Stimulated activated CD8-positive, alpha-beta memory T cell treated with anti-CD3 and anti-CD28 coated beads, Interleukin-7, amount 100 ng/mL, for 1 hour (primary cell): ENCODE measurements at places on chromosomes 1 and 21.
A peak's percentile ranks its signal among the peaks of the same experiment; 100 is the strongest.

- no peak for DNase-seq
Measured at GRCh38 chr1:44366371-44366975, 11.4 kb upstream of the ERI3 start.

DNA sequence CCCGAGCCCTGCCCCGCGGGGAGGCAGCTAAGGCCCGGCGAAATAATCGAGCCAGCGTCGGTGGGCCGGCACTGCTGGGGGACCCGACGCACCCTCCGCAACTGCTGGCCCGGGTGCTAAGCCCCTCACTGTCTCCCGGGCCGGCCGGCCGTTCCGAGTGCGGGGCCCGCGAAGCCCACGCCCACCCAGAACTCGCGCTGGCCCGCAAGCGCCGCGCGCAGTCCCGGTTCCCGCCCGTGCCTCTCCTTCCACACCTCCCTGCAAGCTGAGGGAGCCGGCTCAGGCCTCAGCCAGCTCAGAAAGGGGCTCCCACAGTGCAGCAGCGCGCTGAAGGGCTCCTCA is 49.0 kb upstream of the SYT14 start:
- no peak for DNase-seq

GRCh38 chr1:95503278-95504030 is 269.4 kb downstream of the RWDD3 start:
- DNase-seq = no peak

GRCh38 chr1:40059960-40060750 is 19.6 kb downstream of the CAP1 start:
- DNase-seq = no peak

GRCh38 chr21:41460578-41461527 is 34.8 kb downstream of the MX1 start:
- peak; percentile 34 for DNase-seq

- DNase-seq = no peak
Measured at GRCh38 chr1:193654951-193655735, 468.7 kb upstream of the B3GALT2 start.

GRCh38 chr1:103144681-103145080 is 36.4 kb upstream of the COL11A1 start:
- DNase-seq = no peak

DNA sequence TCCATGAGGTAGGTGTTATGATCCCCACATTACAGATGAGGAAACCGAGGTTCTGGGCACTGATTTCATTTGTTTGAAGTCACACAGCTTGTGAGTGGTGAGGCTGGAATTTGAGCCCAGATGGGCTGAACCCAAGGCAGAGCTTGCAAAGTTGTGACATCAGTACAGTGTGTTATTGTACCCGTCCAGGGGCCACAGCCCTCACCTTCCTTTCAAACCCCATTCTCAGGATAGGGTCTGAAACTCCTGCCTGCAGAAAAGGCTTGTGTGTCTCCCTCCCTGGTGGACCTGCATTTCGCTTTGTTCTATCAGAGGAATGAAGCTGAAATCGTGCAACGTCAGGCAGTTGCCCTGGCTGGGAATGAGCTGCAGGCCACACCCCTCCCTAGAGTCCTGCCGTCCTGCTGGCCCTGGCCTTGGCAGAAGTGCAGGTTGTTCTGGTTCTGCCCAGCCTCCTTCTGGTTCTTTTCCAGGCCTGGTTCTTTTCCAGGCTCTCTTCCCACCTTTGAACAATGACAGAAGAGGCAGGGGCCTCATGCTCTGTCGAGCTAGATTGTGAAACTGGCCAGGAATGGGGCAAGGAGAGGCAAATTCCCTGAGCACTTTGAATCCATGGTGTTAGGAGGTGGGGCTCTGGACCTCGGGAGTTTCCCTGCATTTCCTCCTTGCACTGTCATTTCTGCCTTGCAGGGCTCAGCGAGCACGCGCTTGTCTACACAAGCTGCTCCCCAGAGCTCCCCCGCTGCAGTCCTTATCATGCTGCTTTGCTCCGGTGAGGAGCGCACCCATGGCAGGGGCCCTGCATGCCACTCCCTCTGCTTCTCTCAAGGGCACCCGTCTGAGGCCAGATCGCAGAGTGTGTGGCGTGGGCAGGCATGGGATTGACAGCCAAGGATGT is 8.2 kb upstream of the MYOM3 start:
- DNase-seq = no peak

DNA sequence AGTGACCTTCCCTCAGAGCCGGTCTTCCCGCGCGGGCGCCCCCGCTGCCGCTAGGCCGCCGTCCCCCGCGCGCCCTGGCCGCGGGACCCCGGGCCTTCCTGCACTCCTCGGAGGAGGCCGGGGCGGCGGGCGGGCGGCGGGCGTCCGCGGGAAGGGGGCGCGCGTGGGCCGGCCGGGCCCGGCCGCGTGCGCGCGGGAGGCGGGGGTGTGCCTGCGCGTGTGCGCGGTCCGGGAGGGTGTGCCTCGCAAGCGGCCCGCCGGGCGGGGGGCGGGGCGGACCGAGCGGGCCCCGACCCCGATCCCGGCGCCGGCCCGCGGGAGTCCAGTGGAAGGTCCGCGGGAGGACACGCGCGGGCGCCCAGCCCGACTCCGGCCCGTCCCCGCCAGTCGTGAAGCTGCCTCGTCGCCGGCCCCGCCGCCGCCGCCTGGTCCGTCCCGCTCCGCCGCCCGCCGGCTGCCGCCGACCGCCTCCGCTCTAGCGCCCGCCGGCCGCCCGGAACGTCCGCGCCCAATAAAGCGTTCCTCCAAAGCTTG is 438 bp downstream of the MRPS6 start:
- no peak for DNase-seq
